ENCODE measurements at places on chromosomes 12 and 14.

GRCh38 chr12:86950043-86950442 is 693.9 kb upstream of the MGAT4C start:
- DNase-seq: no peak

GRCh38 chr12:19846574-19846973 is 407.3 kb downstream of the AEBP2 start:
- DNase-seq: no peak

GRCh38 chr12:53484686-53485575 is 14.3 kb downstream of the MAP3K12 start:
- no peak for DNase-seq

- no peak for DNase-seq
Measured at GRCh38 chr14:96735526-96735925, 61.7 kb upstream of the VRK1 start.

DNA sequence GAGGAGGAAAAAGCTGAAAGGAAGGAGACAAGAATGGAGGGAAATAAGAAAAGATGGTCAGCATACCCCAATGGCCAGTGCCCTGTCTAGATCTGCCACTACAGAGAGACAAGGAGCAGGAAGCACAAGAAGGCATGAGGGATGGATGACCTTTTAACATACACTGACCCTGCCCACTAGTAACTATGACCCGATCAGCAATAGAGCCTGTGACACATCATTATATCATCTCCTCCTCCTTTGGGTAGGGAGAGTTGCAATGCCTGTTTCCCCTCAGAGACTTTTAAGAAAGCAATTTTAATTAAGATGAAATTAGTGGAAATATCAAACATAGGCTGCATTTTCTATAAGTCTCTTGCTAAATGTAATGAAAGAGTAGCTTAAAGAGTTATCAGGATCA is 4.7 kb upstream of the SLC2A13 start:
- DNase-seq: no peak

GRCh38 chr12:51889216-51890132 is 1.6 kb downstream of the ANKRD33 start:
- DNase-seq: no peak

DNA sequence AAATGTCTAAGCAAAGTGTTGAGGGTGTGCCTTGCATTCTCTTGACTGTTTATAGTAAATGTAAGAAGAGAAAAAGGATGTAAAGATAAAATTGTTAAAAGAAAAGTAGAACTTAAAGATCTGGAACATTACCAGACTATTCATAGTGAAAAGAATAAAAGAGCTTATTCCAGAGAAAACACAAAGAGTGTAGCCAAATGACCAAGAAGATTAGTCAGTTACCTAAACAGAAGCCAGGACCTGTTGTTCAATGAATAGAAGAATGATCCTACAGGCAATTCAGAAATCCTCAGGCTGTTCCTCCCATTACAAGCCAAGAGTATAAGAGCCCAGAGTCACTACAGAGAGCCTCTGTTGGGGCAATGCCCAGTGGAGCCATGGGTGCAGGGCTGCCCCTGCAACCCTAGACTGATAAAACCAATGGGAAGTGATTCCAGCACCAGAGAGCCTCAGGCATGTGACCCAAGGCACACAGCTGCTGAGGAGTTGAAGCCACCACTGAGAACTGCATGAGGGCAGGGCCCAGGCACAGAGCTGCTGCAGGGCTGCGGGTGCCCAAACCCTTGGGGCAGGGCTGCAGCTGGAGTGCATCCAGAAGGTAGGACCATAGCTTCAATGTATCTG is 91.1 kb upstream of the SLC38A4 start:
- DNase-seq: no peak

DNA sequence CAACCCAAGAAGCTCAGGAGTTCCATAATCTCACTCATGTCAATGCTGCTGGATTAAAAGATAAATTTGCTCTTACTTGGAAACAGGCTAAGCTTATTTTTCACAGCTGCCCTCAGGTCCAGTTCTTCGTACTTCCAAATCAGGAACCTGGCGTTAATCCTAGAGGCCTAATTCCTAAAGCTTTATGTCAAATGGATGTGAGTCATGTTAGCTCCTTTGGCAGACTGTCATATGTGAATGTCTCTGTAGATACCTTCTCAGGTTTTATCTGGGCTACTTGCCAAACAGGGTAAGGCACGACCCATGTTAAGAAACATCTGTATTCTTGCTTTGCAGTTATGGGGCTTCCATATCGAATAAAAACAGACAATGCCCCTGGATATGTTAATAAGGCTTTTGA is 504.6 kb downstream of the ALG10 start:
- no peak for DNase-seq

GRCh38 chr12:42129595-42130204 is 15.0 kb downstream of the GXYLT1 start:
- no peak for DNase-seq

- DNase-seq: no peak
Measured at GRCh38 chr12:24366514-24366913, 417.0 kb upstream of the SOX5 start.

DNA sequence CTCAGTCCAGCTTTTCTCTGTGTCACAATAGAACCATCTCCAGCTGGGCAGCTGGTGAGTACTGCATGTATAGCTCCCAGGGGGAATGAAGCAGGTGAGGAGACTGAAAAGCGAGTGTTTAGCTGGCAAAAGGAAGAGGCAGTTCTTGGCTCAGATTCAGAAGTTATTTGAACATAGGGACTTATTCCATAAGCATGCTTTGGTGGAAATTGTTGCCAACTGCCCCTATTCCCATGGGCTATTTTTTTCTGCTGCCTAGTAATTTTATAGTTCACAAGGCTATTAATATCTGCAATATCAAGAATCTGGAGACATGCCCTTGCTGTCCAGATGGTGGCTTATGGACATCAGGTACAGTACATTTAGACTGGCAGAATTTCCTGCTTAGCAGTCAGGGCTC is 1112.7 kb downstream of the LRFN5 start:
- DNase-seq: no peak

- DNase-seq: no peak
Measured at GRCh38 chr14:106522990-106523389, 996.6 kb downstream of the TMEM121 start.
